Activated CD8-positive, alpha-beta T cell treated with anti-CD3 and anti-CD28 coated beads for 36 hours (primary cell): ENCODE measurements at places on chromosomes 3 and 15. TPM values are rescaled to one million over a fixed set of nuclear protein-coding genes. Genes with fewer than 3 reads are reported as not detected.
A peak's percentile ranks its signal among the peaks of the same experiment; 100 is the strongest.

- no peak for DNase-seq
Observed at GRCh38 chr15:38401106-38401505, 52.8 kb upstream of the FAM98B start.

GRCh38 chr3:115581362-115582135 lies 41.8 kb upstream of the GAP43 start:
- DNase-seq: peak; percentile 10

DNA sequence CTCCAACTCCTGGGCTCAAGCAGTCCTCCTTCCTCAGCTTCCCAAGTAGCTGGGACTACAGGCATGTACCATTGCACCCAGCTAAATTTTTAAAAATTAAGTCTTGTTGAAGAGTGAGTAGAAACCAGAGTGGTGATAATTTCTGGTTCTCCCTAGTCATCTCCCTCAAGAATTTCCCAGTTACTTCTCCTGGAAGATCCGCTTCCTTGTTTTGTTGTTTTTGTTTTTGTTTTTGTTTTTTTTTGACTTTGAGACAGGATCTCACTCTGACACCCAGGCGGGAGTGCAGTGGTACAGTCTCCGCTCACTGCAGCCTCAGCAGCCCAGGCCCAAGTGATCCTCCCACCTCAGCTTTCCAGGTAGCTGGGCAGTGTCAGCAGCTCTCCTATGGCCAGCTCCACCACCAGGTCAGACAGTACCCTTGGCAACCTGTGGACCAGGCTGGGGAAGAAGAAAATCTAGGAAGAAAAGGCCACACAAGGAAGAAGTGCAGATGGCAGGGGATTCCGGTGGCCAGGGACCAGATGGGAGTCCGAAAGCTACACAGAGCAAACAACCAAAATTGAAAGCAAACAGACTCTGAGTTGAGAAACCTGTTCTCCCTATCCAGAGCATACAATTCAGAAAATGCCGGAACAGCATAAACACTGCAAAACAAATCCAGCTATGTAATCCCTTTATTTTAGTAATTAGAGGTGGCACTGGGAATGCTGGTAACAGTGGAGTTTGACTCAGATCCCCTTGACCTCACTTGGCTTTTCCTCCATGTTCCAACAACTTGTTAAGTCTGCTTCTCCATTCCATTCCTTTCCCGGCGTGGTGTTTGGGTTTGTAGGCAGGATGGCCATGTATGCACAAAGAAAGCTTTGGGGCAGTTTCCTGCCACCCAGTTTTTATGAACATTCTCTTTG lies 266.6 kb upstream of the CTDSPL start:
- no peak for DNase-seq

DNA sequence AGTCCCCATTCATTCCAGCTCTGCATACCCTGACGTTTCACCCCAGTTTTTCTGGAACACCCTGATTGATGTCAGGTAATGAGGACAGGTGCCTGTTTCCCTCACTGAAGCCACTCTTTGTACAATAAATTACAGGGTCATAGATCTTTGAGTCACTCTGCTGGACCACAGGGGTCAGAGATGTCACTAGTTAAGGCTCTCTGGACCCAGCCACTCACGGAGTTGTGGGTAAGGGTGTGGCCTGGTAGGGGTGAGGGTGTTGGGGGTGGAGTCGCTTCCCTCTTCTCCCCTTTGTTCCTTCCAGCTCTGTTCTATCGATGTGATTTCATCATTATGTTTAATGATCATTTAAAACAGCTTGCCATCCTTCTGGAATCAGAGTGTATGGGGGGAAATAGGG lies 512 bp downstream of the IQCF5 start:
- no peak for DNase-seq

- no peak for DNase-seq
Observed at GRCh38 chr3:194198938-194199337, 63.0 kb downstream of the HES1 start.

OR5K2 gene
- total RNA-seq: not detected

- DNase-seq: no peak
Observed at GRCh38 chr3:157265931-157266330, 106.0 kb upstream of the CCNL1 start.
